ENCODE measurements at places on chromosomes 1 and 21.
A peak's percentile ranks its signal among the peaks of the same experiment; 100 is the strongest.

DNA sequence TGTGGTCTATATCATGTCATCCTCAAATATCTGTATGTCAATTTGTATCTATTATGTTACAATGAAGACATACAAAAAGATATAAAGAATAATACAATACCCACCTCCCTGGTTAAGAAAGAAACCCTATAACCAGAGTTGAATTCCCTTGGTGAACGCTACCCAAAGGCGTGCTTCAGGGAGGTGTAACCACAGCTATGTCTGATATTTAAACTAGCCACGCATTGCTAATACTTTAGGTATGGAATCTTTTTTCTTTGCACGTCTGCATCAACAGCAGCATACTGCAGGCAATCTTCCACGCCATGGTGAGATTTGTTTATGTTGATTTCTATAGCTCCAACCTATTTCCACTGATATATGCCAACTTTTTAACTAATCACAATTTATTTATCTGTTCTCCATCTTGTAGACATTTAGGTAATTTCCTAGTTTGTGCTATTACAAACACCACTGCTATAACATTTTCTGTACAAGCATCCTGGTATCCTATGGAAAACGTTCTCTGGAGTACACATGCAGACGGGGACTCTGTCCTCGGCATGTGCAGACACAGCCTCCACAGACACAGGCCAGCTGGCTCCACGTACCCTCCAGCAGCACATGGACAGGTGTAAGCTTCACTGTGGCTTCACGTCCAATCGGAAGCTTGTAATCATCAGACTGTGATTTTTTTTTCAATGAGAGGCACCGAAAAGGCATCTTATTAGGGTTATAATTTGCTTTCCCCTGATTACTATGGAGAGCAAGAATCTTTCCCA is 58.5 kb downstream of the HSF2BP start:
- DNase-seq = no peak

DNA sequence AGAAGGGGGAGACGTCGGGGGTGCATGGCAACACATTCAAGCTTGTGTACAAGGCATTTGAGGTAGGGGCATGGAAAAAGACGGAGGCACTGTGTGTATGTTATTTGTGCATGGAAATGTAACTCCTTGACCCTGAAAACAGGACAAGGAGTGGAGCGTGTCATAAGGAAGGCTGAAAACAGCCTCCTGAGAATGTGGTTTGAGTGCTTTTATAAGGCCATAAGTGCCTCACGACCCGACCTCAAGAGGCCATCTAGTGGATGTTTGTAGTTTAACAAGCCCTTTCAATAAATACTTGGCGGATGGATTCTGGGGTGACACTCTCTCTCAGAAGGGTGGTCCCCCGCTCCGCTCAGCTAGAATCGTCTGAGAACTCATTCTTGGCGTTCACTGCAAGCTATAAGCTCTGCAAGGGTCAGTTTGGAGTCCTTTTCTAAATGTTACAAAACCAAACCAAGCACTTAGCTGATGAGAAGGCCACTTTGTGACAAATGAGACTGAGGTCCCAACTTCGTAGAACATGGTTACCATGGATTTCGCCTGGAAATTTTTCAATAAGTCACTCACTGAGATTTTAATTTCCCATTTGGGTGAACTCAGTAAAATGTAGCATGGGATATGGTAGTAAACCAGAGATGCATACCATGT is 38.8 kb upstream of the CLCA4 start:
- DNase-seq = no peak

DNA sequence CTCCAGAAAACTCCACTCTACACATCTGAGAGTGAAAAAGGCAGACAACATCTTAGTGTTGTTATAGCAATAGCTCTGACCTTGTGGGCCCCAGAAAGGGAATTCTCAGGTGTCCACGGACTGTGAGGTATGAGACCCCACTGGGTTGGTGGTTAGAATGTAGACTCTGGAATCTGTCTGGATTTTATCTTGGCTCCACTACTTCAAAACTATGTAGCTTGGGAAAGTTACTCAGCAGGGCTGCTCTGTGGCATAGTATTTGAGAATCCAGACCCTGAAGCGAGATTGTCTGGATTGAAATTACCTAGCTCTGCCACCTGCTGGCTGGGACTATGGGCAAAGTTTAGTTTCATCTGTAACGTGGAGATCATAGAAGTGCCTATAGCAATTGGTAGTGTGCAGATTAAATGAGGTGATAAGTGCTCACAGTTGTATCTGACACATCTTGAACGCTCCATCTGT is 25.8 kb downstream of the PRDM2 start:
- no peak for DNase-seq

- DNase-seq = no peak
Observed at GRCh38 chr1:9362488-9362887, 69.8 kb downstream of the SPSB1 start.

DNA sequence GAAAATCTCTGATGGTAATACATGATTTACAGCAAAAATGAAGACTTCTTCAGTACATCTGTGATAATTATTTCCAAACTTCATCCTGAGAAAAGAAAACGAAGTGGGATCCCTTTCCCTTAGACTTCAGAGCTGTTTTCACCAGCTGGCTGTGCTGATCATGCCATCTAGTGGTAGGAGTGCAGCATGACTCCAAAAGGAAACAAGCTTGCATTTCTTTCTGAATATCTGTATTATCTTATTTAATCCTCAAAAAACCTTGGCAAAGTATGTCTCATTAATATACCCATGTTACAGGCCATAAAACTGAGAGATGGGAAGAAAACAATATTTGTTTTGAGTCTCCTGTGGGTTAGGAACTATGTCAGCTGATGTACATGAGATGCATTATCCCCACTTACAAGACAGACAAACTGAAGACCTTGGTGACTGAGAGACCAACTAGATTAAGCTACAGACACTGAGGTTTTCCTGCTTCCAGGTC is 9.8 kb upstream of the GJA8 start:
- peak; percentile 4 for DNase-seq

DNA sequence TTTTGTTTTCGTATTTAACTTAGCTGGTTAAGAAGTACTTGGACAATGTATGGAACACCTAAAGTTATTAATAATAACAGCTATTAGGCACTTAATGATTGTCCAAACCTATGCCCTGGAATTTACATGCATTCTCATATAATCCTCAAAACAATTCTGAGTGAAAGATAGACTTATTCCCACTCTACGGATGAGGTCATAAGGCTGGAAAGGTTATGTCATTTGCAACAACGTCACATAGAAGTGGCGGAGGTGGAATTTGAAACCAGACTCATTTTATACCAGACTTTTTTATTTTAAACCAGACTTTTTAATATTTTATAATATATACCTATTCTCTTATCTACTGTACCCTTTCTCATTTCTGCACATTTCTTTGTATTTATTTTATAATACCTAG is 8.4 kb downstream of the LRRC8D start:
- DNase-seq = no peak

DNA sequence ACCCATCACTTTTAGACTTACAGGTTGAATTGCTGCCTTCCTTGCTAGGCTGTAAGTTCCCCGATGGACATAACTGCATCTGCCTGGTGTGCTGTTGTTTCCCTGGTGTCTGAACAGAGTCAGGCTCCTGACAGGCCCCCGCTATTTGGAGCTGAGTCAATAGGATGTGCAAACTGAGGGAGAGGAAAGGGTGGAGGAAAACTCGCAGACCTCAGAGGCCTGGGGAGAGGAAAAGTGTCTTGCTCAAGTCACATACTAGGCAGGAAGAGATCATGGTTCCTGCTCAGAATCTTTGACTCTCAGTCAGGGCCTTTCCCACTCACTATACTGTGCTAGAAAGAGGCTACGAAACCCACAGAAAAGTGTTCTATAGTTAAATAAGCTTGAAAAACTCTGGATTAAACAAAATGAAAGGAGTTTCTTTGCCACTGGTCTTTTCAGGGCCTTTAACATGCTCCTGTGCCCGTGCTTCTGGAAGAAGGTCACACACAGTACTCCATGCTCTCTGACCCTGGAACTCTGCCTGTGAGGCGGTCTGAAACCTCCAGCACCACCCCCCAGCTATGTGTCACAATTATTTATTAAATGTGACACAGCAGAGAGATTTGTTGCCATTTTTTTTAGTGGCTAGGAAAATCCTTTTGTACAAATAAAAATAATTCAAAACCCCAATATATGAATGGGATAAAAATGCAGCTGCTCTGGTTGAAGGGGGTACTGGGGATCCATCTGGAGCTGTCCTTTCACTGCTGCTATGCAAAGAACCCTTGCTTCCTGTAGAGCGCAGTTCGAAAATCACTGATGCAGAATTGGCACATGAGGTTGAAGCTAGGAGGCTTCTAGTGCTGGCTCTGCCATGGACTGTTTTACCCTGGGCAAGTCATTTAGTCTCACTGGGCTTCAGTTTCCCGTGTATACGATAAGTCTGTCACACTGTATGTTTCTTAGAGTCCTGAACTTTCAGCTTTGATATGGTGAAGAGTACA is 20.1 kb upstream of the CDCP2 start:
- no peak for DNase-seq

DNA sequence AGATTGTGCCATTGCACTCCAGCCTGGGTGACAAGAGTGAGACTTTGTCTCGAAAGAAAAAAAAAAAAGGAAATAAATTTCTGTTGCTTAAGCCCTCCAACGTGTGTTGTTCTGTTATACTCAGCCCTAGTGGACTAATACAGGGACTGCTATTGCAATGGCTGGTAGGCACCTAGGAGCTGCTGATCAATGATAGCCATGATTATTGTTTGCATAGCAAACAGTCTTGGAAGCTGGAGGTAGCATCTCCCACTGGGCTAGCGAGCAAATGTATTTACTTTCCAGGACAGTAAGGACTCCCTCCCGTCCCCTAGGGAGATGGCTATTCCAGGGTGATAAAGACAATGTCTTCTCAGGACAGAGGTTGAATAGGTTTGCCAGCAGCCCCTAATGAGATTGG is 13.5 kb upstream of the TNFRSF8 start:
- no peak for DNase-seq

- DNase-seq = peak; percentile 78
Observed at GRCh38 chr1:32972814-32973428, 8.3 kb upstream of the RNF19B start.

DNA sequence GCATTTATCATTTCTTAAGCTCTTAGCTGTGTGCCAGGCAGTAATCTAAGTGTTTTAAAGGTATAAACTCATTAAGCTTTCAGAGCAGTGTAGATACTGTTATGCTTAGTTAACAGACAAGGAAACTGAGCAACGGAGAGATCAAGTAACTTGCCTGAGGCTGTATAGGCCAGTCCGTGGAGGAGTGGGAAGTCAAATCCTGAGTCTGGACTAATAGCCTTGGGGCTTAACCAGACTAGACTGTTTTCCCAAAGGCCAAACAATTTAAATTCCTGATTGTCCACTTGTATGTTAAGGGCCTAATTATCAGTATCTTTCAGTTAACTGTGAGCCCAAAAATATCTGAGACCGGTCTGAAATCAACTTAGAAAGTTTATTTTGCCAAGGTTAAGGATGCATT is 2.6 kb downstream of the IFNAR1 start:
- no peak for DNase-seq

DNA sequence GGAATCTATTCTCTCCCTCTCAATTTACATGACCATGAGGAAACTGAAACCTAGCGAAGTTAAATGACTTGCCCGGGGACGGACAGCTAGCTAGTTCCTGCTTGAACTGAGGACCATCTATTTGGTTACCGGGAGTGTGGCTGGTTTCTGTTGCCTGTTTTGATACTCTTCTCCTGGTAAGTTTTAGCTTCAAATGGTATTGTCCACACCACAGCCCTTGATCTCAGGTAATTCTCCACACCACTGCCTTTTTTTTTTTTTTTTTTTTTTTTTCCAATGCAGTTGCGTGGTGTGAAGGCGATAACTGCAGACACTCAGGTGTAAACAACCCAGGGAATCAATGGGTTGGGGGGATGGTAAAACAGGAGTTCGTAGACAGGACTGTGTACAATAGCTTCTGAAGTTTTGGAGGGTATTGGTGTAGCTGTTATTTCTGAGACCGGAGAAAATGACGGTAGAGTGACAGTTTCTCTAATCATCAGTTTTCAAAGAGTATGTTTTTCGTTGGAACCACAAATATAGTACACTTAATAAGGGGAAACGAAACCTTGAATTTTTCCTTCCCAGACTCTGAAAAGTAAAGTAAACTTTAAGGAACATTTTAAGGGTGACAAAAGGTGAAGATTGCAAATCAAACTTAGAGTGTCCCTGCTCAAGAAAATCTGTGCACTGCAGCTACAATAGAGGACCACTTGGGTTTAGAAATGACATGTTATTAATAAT is 125.3 kb upstream of the CACYBP start:
- no peak for DNase-seq

DNA sequence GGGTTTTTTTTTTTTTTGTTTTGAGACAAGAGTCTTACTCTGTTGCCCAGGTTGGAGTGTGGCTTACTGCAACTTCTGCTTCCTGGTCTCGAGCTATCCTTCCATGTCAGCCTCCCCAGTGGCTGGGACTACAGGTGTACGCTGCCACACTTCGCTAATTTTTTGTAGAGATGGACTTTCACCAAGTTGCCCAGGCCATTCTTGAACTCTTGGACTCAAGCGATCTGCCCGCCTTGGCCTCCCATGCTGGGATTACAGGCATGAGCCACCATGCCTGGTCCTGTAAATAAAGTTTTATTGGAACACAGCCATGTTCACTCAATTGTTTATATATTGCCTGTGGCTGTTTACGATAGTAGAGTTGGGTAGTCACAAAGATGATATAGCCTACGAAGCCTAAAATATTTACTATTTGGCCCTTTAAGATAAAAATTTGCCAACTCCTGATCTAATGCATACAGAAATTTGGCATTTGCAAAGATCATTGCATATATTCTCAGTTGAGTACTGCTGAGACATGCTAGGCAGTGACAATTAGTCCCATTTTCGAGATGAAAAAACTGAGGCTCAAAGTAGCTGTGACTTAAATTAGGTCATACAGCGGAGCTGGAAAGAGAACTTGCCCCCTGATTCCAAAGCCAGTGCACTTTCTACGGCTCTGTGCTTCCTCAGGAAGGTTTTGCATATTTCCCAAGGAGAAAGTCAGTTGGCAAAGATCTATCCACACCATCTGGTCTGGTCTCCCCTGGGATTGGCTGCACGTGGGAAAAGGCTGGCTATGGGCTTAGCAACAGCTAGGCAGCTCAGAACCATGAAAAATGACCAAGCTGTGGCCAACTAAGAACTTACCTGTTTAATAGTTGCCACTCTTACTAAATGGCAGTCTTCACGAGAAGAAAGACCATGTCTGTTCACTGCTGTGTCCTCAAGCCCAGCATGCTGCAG is 19.4 kb downstream of the MECR start:
- DNase-seq = no peak

DNA sequence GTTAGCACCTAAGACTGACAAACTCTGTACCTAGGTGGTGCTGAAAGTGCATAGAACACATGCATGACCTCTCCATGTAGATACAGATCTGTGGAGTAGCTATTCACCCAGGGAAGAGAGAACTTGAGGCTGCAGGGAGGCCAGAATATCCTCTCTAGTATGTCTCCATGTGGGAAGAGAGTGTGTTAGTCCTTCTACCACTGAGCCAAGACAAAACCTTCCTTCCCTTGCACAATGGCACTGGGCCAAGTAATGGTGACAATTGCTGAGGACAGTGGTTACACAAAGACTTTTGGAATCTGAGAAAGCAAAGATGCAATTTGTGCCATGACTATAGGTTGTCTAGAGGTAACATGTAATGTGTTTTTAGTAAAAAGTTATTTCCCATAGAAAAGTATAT is 52.3 kb downstream of the C1orf198 start:
- DNase-seq = no peak

GRCh38 chr1:42962641-42963377 is 4.1 kb upstream of the SLC2A1 start:
- no peak for DNase-seq
